ENCODE measurements at places on chromosomes 3 and 15.

DNA sequence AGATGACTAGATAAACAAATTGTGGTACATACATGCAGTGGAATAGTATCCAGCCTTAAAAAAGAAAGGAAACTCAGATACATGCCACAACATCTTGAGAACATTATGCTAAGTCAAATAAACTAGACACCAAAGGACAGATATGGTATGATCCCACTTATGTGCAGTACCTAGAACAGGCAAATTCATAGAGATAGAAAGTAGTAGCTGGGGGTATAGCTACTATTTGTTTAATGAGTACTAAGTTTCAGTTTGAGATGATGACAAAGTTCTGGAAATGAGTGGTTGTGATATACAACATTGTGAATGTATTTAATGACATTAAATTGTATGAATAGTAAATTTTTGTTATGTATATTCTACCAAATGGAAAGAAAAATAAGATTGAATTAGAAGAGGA, 477.2 kb upstream of the CFAP20DC start:
- no peak for DNase-seq

DNA sequence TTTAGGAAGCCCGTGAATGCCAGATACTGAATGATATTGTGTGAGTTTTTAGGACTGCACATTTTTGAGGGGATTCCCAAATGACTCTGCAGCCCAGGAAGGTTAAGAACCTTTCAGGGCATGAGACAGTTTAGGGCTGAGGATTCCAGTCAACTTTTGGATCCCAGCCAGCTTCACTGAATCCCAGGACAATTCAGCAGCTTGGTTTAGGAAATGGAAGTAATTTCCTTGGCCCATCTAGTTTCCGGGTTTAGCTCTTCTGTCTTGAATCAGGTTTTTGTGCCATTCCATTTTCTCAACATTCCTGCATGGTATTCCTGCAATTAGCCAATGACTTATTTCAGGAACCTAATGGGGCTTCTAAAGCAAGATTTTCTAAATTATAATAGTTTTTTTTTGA, 253.9 kb downstream of the LSAMP start:
- no peak for DNase-seq

- DNase-seq: no peak
Observed at GRCh38 chr3:99484871-99485270, 153.5 kb upstream of the COL8A1 start.

- DNase-seq: no peak
Observed at GRCh38 chr3:183819831-183820230, 5.5 kb downstream of the MAP6D1 start.

DNA sequence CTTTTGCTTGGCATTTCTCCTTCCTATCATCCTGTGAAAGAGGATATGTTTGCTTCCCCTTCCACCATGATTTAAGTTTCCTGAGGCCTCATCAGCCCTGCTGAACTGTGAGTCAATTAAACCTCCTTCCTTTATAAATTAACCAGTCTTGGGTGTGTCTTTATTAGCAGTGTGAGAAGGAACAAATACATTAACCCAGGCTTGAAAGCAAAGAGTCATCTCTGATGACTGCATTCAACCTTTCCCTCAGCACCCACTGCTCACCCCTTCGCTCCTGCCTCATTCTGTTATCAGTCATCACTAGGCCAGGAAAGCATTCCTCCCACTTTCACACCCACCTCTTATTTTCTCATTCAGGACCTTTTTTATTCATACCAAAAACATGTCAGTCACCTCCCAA, 59.6 kb upstream of the CASR start:
- no peak for DNase-seq

DNA sequence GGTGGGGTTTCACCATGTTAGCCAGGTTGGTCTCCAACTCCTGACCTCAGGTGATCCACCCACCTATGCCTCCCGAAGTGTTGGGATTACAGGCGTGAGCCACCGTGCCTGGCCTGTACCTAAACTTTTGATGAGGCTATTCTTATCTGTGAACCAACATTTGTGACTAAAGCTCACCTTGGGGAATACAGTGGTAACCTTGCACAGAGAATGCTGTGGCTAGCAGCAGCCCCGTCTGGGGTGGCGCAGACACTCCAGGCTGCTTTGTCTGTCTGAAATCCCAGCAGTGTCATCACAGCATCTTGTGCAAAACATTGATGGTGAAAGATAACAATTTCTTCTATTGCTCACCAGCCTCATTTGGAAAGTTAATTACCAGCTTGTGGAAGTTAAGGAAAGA, 58.9 kb downstream of the CMTM8 start:
- peak; percentile 65 for DNase-seq

DNA sequence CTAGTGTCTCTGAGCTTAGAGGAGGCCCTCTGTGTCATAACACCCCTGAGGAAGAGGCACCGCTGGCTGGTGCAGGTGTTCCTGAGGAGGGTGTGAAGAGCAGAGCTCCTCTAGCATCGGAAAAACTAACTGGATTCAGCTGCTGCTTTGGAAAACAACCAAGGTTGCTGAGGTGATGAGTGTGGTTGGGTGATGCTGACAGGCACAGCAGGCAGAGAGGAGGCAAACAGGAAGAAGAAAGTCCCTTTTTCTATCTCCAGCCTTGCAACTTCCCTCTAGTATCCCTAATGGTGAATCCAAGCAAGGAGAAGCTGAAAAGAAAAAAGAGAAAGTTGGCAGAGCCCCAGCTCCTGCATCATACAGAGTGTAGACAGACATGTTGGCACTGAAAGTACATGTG, 3.8 kb upstream of the OR4F15 start:
- DNase-seq: no peak

DNA sequence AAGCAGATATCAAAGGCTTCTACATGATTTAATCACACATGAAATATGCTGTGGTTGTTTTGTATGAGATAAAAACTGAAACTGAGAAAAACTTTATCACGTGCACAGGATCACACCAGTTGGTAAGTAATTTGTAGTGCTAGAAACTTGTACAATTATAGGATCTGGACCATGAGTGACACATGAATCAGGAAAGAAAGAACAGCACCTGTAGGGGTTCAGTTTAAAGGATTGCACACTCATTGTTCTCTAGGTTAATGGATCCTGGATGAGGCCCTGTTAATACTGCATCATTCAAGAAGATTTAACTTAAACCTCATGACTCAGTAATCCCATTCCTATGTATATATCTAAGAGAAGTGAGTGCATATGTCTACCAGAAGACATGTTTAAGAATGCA, 87.9 kb downstream of the STT3B start:
- no peak for DNase-seq

DNA sequence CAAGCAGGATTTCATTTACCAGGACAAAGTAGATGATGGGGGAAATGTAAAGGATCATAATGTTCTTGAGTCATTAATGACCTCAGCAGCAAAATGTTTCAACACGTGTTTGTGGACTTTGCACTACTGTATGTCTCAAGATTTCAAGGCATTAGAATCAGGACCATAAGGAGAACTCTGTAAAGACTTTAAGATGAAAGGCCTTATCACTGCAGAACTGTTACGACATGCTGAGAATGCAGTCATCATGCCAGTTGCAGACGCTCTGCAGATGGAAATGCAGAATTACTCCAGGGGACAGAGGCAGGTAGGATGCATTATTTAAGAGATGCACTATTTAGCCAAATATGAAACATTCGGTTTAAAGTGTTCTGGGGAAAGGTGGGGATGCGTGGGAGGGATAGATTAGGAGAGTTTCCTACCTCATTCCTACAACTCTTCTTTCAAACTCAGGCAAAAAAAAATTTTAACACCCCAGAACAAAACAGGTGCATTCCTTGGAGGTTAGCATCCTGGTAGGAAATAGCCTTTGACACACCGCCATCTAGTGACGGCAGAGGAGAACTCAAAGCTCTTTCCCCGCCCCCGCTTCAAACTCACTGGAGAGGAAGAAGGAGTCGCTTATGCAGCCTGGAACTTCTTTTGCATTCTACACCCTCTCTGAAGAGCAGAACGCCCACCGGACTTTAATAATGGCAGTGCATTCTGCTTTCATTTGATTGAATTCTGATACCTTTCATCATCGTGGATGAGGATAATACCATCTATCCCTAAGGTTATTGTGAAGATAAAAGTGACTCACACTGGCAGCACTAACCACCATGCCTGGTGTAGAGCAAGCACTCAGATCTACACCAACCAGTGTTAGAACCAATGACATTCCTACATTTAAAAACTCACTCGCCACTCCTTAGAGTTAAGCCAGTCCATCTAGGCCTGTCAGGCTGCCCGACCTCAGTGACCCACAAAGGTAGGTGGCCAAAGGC, 43.1 kb upstream of the TOPAZ1 start:
- DNase-seq: peak; percentile 57

GRCh38 chr3:142609136-142609535, 12.9 kb downstream of the PLS1 start:
- DNase-seq: no peak
